Activated T-cell treated with anti-CD3 and anti-CD28 coated beads for 24 hours (primary cell): ENCODE measurements at places on chromosomes 5 and 9.

- DNase-seq = no peak
Measured at GRCh38 chr5:149526845-149527590, 24.2 kb downstream of the CSNK1A1 start.

DNA sequence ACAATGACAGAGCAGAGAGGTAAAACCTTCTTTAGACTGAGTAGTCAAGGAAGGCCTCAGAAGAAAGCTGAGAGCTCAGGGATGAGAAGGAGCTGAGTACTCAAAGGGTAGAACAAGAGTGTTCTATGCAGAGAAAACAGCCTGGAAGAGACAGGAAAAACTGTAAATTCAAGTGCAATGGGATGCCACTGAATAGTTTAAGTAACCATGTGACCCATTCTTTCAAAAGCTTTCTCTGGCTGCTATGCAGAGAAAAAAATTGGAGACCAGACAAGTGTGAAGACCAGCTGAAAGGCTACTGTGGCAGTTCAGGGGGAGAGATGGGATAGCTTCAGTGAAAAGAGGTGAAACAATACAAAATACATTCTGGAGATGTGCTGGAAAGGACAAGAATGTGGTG is 61.3 kb upstream of the RNF38 start:
- DNase-seq = no peak

DNA sequence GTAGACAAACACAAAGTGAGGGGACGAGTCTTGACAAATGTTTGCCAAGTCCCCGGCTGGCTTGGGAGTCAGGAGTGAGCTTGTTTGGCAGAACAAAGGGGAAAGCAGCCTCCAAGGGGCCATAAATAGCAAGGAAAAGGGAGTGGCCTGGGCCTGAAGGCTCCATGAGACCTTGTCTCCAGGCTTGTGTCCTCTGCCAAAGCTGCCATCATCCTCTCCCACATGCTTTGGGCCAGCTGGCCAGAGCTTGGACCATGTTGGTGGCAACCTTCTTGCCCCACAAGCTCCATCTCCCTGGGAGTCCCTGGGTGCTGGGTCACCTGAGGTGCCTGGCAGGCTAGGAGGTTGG is 13.3 kb upstream of the PITX1 start:
- no peak for DNase-seq

DNA sequence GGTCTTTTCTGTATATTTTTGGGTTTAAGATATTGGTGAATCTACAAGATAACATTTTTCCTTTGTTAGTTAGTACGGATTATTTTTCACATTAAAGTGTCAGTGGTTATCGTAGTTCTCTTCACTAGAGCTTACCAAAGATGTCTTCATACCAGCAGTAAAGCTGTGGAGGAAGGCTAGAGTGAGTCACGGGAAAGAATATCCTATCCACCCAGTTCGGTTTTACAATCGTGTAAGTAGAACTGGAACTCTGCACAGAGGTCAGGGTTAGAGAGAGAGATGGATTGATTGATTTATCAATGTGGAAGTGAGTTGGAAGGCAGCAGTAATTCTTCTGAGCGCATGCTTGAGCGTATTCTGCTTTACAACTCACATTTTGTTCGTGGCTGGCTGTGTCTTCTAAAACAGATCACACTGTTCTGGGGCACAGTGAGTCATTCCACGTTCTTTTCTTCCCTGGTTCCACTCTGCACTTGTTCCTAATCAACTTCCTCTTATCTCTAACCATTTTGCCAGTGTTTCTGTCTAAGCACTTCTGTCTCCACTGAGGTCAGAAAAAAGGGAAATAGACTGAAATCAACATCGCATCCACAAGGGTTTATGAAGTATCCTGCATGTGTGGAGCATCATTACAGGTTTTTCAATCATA is 86.5 kb upstream of the ARRDC3 start:
- no peak for DNase-seq

DNA sequence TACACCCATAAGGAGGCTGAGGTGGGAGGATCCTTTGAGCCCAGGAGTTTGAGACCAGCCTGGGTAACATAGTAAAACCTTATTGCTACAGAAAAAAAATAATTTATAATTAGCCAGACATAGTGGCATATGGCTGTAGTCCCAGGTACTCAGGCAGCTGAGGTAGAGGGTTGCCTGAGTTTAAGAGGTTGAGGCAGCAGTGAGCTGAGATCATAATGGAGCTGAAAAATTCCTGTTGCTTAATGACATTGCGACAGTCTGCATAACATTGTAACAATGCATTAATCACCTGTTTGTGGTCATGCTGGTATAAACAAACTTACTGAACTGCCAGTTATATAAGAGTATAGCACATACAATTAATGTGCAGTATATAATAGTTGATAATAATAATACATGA is 214.2 kb downstream of the TRIM32 start:
- no peak for DNase-seq

DNA sequence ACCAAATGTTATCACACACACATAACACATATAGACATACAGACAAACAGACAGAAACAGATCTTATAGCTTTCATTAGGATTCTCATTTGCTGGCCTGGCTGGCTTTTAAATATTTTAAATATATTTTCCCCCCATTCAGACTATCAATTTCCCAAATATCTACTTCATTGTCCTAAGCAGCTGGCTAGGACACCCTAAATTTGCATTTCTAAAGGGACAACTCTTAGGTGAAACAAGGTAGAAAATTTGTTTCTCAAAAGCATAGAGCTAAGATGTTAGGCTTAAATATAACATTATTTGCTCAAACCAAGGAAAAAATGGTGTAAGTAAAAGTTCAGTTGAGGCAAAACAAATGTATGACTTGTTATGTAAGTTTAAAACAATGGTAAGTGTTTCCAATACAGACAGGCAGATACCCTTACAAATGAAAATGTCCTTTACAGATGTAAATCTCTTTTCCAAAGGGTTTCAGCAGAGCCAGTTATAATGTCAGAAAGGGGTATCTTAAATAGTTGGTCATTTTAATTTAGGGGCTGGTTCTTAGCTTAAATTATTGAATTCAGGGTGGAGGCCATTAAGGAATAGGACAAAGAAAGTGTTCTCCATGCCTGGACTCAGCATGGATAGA is 522.8 kb downstream of the DMRTA1 start:
- DNase-seq = no peak
